Osteocyte (in vitro differentiated cells): ENCODE measurements at places on chromosomes 5 and 9. TPM values are rescaled to one million over a fixed set of nuclear protein-coding genes. Genes with fewer than 3 reads are reported as not detected.

DNA sequence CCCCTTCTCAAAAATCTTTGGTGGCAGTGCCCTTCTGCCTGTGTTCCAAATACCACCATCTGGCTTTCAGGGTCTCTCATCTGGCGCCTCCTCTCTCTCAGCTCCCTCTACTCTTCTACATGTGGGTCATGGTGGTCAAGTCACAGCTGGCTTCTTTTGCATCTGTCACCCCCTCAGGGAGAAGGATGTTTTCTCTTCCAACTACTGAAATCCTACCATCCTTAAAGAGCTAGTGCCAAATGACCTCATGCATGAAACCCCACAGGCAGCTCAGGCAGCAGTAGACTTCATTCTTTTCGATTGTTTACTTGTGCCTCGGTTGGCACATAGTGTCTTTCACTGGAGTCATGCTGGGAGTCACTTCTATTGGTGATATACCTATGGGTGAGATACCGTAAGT, 219.2 kb downstream of the DCP2 start:
- H3K4me3 ChIP-seq, result no peak overlapping the region
- H3K27me3 ChIP-seq, result no peaks in the 10 kb centered on the region
- H3K4me1 ChIP-seq, result peaks cover 5% of the 10 kb centered on the region
- no peak overlapping the region for H3K27ac ChIP-seq

DNA sequence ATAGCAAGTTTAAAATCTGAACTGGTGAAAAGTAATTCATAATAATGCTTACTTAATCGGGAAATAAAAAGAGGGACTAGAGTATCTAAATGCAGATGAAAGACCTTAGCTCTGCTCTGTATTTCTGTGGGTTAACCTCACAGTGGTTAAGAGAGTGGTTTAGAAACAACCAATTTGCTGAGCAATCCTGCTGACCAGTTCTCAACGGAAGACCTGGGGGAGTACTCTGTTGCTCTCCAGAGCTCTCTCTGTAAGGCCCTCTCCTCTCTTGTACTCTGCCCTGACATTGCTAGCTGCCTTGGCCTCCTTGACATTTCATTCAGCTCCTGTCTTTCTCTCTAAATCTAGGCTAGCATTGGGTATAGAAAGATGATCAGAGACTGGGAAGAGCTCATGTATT, 1186.6 kb upstream of the SEMA6A start:
- H3K27ac ChIP-seq, result no peak overlapping the region
- no peaks in the 10 kb centered on the region for H3K27me3 ChIP-seq
- H3K36me3 ChIP-seq, result no peaks in the 10 kb centered on the region

DNA sequence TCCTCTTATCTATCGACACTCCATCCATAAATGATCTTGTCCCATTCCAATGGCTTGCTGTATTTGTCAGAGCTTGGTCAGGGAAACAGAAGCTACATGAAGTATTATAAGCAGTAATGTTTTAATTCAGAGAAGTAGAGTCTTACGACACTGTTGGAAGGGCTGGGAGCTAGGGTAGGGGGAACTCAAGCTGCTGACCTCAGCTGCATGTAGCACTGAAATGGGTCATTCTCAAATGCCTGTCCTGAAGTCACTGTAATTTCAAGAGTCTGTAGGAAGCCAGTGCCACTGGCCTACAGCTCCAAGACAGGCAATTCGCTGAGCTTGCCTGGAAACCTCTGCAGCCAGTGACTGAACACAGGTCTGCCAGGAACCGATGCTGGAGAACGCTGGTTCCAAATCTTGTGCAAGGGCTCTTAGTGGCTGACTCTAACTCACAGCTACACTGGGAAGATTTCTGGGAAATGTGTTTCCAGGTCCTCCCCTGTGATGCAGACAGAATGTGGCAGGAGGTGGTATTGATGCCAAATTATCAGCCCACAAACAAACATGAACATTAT, 532.4 kb downstream of the CCDC171 start:
- H3K4me1 ChIP-seq, result no peaks in the 10 kb centered on the region
- H3K4me3 ChIP-seq, result no peak overlapping the region
- no peaks in the 10 kb centered on the region for H3K27me3 ChIP-seq
- peaks cover 8% of the 10 kb centered on the region for H3K36me3 ChIP-seq

DNA sequence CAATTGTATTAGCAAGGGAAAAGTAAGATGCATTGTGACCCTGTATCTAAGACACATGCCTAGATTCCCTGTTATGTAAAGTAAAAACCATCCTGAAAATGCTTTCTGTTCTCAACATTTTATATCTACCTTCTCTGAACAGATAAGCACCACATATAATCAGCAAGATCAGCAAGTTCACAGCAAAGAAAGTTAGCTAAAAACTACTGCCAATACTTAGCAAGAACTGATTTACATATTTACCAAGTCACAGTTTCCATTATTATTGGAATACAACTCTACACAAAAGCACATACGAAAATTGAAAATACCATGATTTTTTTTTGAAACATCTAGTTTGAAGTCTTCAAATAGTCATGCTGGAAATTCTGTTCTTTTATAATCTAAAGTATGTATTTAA, 1118.1 kb downstream of the TAF11L14 start:
- H3K27me3 ChIP-seq, result no peaks in the 10 kb centered on the region
- H3K27ac ChIP-seq, result no peak overlapping the region
- H3K4me1 ChIP-seq, result no peaks in the 10 kb centered on the region
- H3K4me3 ChIP-seq, result no peak overlapping the region

DNA sequence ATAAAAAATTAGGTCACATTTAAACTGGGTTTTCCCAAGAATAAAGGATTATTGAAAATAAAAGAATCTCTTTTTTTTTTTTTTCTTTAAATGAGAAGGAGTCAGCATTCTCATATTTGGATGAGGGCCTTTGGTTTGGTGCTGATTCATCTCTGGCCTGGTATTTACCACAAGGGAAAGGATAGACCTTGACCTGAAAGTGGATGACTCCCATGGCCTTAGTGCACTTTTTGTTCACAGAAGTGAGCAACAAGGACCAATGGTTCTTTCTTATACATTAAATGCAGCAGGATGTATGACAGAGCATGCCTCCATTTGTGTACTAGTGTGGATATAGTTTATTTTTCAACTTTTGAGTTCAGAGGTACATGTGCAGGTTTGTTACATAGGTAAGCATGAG, 6.9 kb downstream of the YTHDC2 start:
- H3K36me3 ChIP-seq, result peaks cover 26% of the 10 kb centered on the region
- no peak overlapping the region for H3K4me3 ChIP-seq
- no peak overlapping the region for H3K27ac ChIP-seq
- H3K4me1 ChIP-seq, result peaks cover 19% of the 10 kb centered on the region
- no peaks in the 10 kb centered on the region for H3K27me3 ChIP-seq

DNA sequence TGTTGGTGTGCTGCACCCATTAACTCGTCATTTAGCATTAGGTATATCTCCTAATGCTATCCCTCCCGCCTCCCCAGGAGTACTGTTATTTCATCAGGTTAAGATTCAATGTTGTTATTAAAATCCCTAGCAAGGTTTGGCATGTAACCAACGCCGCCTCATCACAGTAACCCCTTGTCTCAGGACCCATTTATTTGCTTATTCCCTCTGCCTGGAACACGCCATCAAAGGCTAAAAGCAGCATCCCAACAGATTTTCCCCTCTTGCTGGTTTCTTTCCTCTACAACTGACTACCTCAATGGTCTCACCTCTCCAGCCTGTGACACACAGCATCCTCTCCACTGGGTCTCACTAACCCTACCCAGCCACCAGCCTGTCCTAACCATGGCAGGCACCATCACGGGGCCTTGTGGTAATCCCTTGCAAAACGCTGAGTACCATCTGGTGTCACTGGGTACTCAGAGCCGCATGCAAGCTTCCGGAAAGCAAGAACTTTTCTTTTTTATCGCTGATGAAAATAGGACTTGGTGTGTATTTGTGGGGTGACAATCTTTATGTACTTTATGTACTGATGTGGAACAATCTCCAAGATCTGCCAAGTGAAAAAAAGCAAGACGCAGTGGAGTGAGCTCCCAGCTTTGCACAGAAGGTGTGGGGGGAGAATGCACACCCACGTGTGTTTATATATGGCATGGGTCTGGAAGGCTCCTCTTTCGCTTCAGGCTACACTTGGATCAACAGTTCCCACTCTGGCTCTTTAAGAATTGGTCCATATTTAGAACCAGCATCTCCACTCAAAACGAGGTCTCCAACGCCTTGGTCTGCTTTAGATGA, 6.1 kb downstream of the RPS14 start:
- no peak for DNase-seq
- peaks cover 45% of the 10 kb centered on the region for H3K36me3 ChIP-seq
- H3K4me3 ChIP-seq, result no peak overlapping the region
- peaks cover 14% of the 10 kb centered on the region for H3K4me1 ChIP-seq

DNA sequence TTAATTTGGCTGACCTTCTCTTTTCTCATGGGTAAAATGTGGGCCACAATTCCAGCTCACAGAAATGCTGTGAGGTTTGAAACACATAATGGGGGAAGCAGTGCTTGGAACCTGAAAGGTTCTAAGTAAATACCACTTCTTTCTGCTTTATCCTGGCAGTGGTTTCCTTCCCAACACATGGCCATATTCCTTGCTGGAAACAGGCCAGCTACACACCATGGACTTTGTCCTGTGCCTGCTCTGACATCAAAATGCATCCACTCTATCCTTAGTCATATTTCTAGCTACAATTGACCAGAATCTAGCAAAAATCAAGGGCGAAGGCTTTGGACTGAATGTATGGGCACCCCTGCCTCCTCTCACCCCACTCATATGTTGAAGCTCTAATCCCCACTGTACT, 93.1 kb upstream of the TRPC7 start:
- H3K27ac ChIP-seq, result no peak overlapping the region
- H3K36me3 ChIP-seq, result no peaks in the 10 kb centered on the region
- H3K4me3 ChIP-seq, result no peak overlapping the region
- no peak for DNase-seq
- H3K4me1 ChIP-seq, result no peaks in the 10 kb centered on the region
- H3K27me3 ChIP-seq, result no peaks in the 10 kb centered on the region

GRCh38 chr5:21680641-21681040, 1172.5 kb downstream of the CDH12 start:
- no peaks in the 10 kb centered on the region for H3K36me3 ChIP-seq
- DNase-seq, result no peak
- no peak overlapping the region for H3K4me3 ChIP-seq
- no peaks in the 10 kb centered on the region for H3K4me1 ChIP-seq

DNA sequence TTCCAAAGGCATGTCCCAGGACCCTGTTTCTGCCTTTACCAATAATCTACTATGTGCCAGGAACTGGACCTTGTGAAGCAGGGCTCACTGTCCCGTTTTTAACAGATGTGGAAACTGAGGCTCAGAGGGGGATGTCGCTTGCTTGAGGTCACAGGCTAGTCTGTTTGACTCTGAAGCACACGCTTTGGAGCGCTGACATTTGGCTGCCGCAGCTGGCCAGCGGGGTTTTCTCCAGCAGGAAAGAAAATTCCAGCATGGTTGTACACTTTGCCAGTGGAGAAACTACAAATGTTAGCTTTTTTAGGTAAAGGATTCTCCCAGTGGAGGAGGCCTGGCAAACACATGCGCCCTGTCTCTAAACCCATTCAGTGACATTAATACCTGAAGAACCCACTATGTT, 50.5 kb downstream of the SH3PXD2B start:
- no peak for DNase-seq
- H3K36me3 ChIP-seq, result peaks cover 48% of the 10 kb centered on the region
- H3K4me3 ChIP-seq, result no peak overlapping the region

GRCh38 chr5:68983043-68983442, 110.8 kb upstream of the SLC30A5 start:
- H3K36me3 ChIP-seq, result peaks cover 2% of the 10 kb centered on the region
- H3K27me3 ChIP-seq, result peaks cover 28% of the 10 kb centered on the region
- no peak overlapping the region for H3K27ac ChIP-seq
- no peak overlapping the region for H3K4me3 ChIP-seq
- H3K4me1 ChIP-seq, result no peaks in the 10 kb centered on the region
- no peak for DNase-seq

DNA sequence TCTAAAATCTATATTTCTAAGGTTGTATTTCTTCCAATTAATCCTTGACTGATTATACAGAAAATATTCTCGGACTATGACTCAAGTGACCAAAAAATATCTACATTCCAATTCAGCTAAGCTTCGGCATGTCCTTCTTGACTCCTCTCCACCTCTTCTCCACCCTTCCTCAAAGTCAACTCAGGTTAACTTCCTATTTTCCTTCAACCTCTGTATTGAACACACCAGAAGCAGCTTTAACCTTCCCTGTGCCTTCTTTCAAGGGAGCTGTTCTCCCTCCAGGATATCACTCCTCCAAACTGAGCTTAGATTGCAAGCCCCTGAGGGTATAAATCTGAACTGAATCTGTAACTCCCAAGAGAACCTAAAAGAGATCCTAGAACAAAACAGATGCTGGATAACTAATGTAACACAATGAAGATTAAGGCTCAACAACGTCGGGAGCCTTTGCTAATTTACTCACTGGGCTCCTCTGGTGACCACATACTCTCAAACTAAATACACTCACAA, 1.1 kb downstream of the SLCO4C1 start:
- peaks cover 19% of the 10 kb centered on the region for H3K27me3 ChIP-seq
- H3K4me3 ChIP-seq, result peak overlapping the region; percentile 73
- no peaks in the 10 kb centered on the region for H3K36me3 ChIP-seq
- H3K27ac ChIP-seq, result no peak overlapping the region
- peaks cover 14% of the 10 kb centered on the region for H3K4me1 ChIP-seq

GRCh38 chr9:92480291-92480771, 2.0 kb downstream of the ASPN start:
- H3K4me1 ChIP-seq, result peaks cover 67% of the 10 kb centered on the region
- peak overlapping the region; percentile 78 for H3K4me3 ChIP-seq
- H3K36me3 ChIP-seq, result peaks cover 10% of the 10 kb centered on the region
- no peak for DNase-seq
- H3K27ac ChIP-seq, result peak overlapping the region; percentile 91

DNA sequence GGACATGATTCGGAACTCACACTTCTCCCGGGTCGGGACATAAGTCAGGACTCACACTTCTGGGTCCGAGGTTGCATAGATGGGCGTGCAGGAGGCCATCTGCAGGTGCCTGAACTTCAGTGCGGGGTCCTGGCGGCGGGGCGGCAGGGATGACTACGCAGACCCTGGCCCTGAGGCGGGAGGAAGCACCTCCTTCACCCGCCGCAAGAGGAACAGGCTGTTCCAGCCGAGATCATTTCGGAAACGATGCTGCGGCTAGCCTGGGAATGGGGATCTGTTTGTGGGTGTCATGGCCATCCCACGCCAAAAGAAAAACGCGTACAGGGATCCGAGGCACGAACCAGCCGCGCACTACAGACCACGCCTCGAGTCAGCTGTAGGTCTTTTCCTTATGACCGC, 196.6 kb downstream of the TTLL11 start:
- no peak overlapping the region for H3K27ac ChIP-seq
- peaks cover 6% of the 10 kb centered on the region for H3K36me3 ChIP-seq
- no peak for DNase-seq
- no peaks in the 10 kb centered on the region for H3K27me3 ChIP-seq
- no peaks in the 10 kb centered on the region for H3K4me1 ChIP-seq
- no peak overlapping the region for H3K4me3 ChIP-seq

The EFNA5 gene
- 34.2 and 35.4 TPM in 2 replicates for total RNA-seq

The NR4A3 gene
- 2.4 and 3.2 TPM in 2 replicates for total RNA-seq

The FAM120A gene
- 93.1 and 95.9 TPM in 2 replicates for total RNA-seq

The MRPS2 gene
- 33.4 and 35.6 TPM in 2 replicates for total RNA-seq

The CMBL gene
- 23.3 and 24.2 TPM in 2 replicates for total RNA-seq

The KIF12 gene
- 0.47 and 0.64 TPM in 2 replicates for total RNA-seq

The ARHGEF28 gene
- total RNA-seq, result 44.9 and 45.3 TPM in 2 replicates

The FIBCD1 gene
- 17.5 and 18.2 TPM in 2 replicates for total RNA-seq

The PCDHB6 gene
- 1.4 and 1.6 TPM in 2 replicates for total RNA-seq

The ADGRD2 gene
- not detected in 2 replicates for total RNA-seq

The PHF24 gene
- total RNA-seq, result not detected in 2 replicates
